Cardiac septum (tissue), 1 donor: ENCODE measurements at places on chromosomes 7 and 10. TPM values are rescaled to one million over a fixed set of nuclear protein-coding genes. Genes with fewer than 3 reads are reported as not detected.

DNA sequence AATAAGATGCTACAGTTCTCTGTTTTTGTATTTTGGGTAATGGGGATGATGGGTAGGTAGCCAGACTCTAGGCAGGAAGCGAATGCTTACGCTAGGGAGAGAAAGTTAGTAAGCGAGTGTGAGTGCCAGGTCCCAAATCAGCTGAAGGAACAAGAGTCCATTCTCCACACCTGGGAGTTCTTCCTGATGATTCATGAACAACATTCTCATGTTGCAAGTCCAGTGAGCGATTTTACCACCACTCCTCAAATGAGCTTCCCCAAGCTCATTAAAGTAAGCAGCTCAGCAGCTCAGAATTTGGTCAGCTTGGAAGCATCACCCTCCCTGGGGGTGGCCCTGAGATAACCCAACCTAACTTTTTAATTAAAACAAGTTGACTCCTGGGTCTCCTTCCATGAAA is 27.3 kb downstream of the SH3PXD2A start:
- no peak for DNase-seq

DNA sequence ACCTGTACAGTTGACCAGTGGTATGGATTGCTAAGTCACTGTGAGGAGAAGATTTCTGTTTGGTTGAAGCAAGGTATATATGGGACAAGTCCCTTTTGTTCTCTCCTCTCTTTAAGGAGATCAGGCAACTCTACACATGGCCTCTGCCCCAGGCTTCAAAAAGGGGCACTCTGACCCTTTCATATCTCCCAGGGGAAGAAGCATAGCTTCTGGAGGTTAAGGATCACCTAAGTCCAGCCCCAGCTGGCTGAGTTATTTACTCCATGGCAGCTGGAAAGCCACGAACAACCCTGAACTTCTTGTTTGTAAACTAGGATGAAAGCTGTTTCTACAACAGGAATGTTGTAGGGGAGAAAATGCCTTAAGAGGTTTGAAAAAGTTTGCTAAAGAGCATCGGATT is 129.2 kb upstream of the FEZF1 start:
- no peak for DNase-seq

- no peak for DNase-seq
These were observed 376.9 kb upstream of the MYO3A start for GRCh38 chr10:25557136-25557535.

Gene SLC35B4
- 6.5 TPM for total RNA-seq
